Central memory CD4-positive, alpha-beta T cell (primary cell): ENCODE measurements at places on chromosomes 12 and 14.

DNA sequence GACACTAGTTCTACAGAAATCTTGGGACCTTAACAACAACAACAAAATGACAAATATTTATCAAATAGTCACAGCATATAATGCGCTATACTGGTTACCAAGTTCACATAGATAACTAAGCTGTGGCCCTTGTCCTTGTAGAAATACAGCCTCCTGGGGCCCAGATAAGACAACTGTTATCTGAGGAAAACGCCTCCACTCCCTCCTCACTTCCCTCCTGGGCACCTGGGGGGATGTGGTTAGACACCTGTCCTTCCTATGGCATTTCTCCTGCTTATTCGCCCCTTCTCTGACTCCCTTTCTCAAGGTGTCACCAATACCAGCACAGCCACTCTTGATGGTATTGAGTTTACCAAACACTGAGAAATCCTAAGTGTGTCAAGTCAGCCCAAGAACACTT is 419.4 kb downstream of the RAD51B start:
- no peak for DNase-seq

GRCh38 chr12:39619316-39619659 is 315 bp downstream of the ABCD2 start:
- no peak for DNase-seq

GRCh38 chr14:69170839-69171238 is 17.9 kb upstream of the DCAF5 start:
- no peak for DNase-seq

DNA sequence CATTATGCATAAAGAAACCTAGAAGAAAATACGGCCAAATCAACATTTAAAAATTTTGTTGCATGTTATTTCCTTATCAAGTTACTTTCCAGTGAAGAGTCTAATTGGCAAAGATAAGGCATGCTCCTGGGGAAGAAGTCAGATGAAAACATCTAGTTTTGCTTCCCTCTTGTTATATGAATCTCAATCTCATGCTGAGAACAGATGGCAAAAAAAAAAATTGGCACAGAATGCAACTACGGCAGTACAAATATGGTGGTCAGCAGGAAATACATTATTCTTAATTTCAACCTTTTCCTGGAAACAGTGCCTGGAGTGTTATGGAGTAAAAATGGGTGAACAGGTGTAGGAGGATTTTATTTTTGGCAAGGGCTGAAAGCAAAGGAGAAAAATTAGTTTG is 32.8 kb downstream of the HECTD4 start:
- no peak for DNase-seq
